ENCODE measurements at places on chromosomes 11 and 22.

- DNase-seq, result no peak
Measured at GRCh38 chr22:43077121-43077877, 11.9 kb downstream of the TTLL1 start.

GRCh38 chr22:37910890-37911672 lies 5.0 kb downstream of the MICALL1 start:
- no peak for DNase-seq

- DNase-seq, result no peak
Measured at GRCh38 chr11:116696381-116696941, 76.3 kb downstream of the BUD13 start.

- no peak for DNase-seq
Measured at GRCh38 chr11:124623861-124624525, 1.3 kb downstream of the TBRG1 start.

DNA sequence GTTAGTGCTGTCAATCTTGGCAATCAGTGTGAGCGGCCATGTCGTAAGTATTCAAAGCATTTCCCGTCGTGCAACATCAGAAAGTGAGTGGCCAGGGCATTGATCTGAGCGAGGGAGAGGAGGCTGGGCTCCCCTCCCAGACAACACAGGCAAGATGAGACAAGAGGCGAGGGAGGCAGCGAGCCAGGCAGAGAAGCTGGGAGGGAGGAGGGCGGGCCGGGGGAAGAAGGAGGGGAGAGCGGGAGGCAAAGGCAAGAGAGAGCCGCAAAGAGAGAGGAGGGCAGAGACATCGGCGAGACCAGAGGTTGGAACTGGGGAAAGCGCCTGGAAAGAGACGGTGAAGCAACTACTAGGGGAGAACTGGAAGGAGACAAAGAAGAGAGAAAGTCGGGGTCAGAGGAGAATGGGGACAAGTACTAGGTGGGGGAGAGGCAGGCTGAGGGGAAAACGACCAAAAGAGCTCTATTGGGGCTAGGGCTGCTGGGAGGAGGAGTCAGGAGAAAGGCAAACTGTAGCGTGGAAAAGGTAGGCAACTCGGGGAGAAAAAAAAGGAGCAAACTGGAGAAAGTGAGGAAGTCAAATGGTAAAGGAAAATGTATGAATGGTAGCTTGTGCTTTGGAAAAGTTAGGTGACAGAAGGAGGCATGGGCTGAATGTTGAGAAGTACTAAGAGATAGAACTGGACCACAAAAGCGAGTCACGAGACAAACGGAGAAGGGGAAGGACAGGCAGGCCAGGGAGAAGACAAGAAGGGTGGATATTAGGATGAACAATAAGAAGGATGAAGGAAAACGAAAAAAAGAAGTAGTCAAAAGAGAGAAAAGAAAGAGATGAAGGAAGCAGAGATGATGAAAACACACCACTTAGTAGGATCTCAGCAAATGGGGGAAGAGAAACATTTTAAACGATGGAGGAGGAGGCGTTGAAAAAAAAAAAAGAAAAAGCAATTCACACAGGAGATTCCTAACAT lies 130.5 kb upstream of the C11orf58 start:
- DNase-seq, result no peak

DNA sequence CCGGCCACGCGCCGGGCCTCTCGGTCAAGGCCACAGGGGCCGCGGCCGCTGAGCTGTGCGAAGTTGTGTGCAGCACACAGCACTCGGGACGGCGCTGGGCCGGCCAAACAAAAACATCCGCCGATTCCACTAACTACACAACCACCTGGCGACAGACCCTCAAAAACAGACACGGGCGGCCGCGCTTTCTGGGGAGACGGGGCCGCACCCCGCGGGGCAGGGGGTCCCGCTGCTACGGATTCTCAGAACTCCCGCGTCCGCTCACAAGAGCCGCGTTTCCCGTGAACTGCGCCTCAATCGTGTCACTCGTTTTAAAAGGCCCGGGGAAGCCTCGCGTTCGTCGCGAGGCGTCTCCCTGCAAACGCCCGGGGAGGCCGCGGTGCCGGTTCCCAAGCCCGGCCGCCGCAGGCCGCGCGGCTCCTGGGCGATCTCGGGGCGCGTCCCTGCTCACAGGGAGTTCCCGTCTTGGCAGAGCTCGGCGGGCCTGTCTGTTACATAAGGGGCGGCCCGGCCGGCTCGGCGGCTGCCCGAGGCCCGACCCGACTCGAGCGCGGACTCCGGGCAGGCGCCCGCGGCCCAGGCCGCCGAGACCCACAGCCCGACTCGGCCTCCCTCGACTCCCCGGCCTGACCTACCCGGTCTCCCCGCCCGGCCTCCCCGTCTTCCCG lies 936 bp downstream of the BRD1 start:
- DNase-seq, result no peak

GRCh38 chr11:113677685-113678084 lies 28.4 kb downstream of the TMPRSS5 start:
- no peak for DNase-seq

DNA sequence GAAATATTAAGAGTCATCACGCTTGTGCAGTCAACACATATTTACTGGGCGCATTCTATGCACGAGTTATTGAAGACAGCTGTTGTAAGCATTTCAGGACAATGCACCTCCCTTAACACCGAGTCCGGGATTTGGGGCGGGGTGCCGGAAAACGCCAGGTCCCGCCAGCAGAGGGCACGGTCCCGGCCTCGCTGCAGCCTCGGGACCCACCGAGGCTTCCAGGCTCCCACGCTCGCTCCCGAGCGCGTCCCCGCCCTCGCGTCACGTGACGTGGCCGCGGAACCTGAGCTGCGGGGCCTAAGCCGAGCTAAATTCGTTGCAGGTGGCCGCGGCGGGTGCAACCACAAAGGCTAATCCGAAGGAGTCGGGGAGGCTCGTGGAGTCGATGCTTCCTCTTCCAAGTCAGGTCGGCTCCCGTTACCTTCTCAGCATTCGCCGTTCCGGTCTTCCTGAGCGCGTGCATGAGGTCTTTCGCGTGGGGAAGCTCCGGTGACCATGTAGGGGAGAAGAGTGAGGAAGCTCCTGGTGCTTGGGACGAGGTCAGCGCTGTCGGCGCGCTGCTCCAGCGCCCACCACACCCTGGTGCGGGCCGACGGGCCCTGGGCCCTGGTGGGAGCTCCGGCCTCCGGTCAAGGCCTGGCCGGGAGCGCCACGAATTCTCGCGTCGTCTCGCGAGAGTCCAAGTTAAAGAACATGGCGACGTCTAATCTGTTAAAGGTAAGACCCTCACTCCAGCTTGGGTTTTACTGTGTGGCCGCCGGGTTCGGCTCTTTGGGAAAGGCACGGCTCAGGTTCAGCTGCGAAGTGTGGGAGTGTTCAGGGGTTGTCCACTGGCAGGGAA lies at the start of gene CUL5:
Gene CUL5 (plus strand): TSS at position 243 of the 841 bp plus-strand sequence. CDS start 451 bp downstream, at position 694.
- DNase-seq, result peak; percentile 82

DNA sequence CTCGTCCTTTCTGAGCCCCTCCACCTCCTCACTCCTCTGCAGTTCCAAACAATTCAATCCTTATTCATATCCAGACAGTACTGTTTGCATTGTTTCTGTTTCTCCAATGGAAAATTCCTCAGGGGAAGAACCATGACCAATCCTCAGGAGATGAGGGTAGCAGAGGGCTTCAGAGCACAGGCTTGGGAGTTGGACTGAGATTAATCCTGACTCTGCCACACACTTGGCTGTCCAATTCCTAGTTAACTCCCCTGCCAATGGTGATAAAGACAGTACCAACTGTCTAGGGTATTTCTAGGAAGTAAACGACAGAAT lies 58.0 kb downstream of the MICAL3 start:
- no peak for DNase-seq

DNA sequence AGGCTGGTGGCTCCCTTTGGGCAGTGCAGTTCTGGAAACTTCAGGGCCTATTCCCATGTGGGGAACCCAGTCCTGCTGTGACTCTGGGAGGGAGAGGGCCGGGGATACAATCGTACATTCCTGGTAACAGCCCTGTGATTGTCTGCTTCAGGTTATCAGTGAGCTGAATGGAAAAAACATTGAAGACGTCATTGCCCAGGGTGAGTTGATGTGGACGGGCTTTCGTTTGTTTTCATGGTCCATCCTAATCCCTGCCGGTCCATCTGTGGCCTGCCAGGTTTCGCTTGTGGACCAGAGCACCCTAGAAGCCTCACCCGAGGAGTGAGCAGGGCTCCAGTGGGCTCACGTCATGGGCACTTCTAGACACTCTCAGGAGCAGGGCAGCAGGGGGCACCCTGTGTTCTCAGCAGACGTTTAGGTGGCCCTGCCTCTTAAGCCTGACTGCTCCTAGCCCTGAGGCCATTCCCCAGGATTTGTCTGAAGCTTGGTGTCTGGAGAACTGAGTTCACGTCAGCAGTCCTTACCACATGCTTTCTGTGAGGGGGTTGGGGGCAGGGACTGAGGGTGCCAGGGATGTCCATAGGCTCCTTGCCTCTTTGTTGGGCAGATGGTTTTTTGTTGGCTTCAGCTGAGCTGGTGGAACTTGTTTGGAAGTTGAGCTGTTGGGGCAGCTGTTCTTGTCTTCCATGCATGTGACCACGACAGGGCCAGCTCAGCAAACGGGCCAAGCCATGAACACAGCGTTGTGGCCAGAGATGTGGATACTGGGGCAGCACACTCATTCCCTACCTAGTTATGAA lies 1.9 kb downstream of the RPLP2 start:
- no peak for DNase-seq

GRCh38 chr11:35845860-35846259 lies 98.0 kb upstream of the LDLRAD3 start:
- no peak for DNase-seq

DNA sequence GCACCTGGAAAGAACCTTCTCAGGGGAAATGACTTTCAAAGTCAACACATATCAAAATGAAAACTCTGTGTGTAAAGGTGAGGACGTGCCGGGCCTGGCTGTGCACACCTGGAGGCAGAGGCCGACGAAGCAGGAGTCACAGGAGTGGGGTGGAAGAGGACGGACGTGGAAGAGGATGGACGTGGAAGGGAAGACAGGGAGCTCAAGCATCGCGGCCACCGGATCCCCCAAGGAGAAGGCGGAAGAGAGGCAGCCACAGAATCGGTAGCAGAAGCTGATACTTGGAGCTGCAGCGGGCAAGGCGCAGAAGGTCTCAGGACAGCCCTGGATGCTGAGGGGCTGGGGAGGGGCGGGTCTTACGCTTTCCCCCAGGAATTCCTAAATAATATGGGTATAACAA lies 519.8 kb downstream of the BRD1 start:
- DNase-seq, result no peak

GRCh38 chr11:75303544-75304224 lies 47.8 kb downstream of the ARRB1 start:
- DNase-seq, result no peak

GRCh38 chr22:31235081-31235480 lies 23.0 kb downstream of the LIMK2 start:
- DNase-seq, result no peak

GRCh38 chr11:65132988-65133700 lies 1.2 kb downstream of the SYVN1 start:
- no peak for DNase-seq
